ENCODE measurements at places on chromosomes 16 and 17. TPM values are rescaled to one million over a fixed set of nuclear protein-coding genes. Genes with fewer than 3 reads are reported as not detected.

The RMI2 gene
- total RNA-seq, result 9.4 TPM

The GLIS2 gene
- total RNA-seq, result 10.9 TPM

The PRR35 gene
- total RNA-seq, result 2.0 TPM

The HOXB8 gene
- not detected for total RNA-seq

The TMEM235 gene
- 1.8 TPM for total RNA-seq

The ABAT gene
- 42.9 TPM for total RNA-seq
